ENCODE measurements at places on chromosomes 7 and 10.

DNA sequence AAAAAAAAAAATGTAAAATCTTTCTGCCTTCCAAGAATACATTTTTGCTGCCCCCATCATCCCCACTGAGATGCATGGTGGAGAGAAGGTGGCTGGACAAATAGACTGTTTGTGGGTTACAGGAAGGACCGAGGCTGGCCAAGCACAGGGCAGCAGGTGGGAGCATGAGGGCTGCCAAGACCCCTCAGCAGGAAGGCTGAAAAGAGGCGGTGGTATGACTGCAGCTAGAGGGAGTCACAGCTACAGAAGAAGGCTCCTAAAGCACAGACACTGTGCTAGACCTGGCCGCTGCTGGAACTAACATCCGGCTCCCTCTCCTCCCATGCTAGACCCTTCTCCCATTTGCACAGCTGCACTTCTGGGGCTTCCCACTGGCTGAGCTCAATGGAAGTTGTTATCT is 289.6 kb downstream of the TCERG1L start:
- DNase-seq = no peak

- no peak for DNase-seq
Measured at GRCh38 chr10:124587811-124588211, 126.2 kb downstream of the LHPP start.

DNA sequence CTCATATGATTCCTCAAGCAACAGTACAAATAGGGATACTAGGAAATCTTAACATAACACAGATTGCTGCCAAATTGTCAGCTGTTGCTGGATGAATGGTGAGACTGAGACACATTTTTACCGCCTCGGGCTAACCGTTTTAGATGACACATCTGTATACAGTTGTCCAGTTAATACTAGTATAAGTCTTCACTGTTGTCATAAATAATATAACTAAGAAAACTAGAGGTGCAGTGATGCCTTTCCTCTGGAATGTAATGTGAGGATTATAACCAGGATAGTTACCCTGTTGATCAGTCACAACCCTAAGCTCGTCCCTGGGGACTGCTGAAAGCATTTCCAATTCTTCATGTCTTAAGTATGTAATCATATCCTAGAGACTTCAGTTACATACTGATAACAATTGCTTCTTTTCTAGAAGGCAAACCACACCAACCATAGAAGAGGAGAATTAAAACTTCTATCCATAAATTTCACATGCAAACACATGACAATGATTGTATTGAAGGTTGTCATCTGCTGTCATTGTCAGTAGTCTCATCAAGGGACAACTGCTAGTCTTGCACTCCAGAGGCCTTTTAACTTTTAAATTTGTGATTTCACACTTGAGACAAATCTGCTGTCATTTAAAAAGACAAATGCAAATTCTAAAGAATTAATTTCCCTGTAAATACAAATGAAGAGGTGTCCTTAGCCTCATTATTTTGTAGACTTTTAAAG is 100.4 kb upstream of the SEMA3D start:
- no peak for DNase-seq

DNA sequence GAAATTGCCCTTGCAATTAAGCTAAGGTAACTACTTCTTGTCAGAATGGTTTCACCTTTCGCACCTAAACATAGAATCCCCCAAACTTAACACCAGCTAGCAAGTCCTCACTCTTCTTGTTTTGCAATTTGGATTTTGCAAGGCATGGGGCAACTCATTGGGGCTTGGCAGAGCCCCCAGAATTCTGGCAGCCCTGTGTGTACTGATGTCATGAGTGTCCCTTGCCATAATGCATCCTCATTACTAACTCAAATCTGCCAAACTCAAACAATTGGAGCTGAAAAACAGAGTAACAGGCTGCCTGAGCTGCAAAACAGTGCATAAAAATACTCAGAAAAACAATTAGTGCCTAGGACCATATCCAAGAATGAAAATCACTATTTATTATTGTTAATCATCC is 7.9 kb upstream of the XPNPEP1 start:
- DNase-seq = no peak

DNA sequence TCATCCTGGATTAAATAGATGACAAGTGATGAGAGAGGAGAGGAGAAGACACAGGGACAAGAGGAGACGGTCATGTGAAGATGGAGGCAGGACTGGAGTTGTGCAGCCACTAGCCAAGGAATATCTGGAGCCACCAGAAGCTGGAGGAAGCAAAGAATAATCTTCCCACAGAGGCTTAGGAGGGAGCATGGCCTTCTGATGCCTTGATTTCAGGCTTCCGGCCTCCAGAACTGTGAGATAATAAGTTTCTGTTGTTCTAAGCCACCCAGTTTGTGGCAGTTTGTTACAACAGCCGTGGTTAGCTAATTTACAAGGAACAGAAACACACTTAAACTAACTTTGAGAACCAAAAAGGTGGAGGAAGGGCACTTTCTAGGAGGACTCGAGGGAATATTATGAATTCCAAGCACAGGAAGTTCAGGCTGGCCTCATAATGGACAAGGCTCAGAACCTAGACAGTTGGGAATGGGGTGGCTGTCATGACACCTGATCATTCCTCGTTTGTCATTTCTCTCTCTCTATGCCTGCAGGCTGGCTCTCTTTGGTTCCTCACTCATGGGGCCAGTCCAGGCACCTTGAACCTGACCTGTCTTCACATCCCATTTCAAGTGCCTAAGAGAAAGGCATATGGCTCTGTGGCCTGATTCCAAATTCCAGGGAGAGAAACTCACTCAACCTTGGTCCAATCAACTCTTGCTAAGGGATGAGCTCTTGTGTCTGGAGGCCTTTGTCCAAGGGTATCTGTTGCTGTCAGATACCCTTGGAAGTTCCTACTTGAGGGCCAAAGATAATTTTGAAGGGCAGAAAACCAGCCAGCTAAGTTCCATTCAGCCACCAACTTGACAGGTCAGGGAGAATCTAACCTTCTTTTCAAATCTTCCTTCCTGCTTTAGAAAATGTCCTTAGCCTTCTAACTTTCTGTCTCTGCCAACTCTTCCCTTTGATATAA is 33.5 kb upstream of the PDZD8 start:
- DNase-seq = no peak

GRCh38 chr7:138825049-138825721 is 27.2 kb upstream of the ATP6V0A4 start:
- no peak for DNase-seq

GRCh38 chr10:73855413-73855812 is 18.9 kb downstream of the CAMK2G start:
- DNase-seq = no peak

All from stimulated activated CD8-positive, alpha-beta memory T cell treated with anti-CD3 and anti-CD28 coated beads, Interleukin-2, amount 100 ng/mL, for 1 hour (primary cell).